Smooth muscle cell of trachea (primary cell): ENCODE measurements at places on chromosomes 2 and 18. TPM values are rescaled to one million over a fixed set of nuclear protein-coding genes. Genes with fewer than 3 reads are reported as not detected.

Gene IL18R1
- 0.44 and 0.66 TPM in 2 replicates for total RNA-seq

Gene TUBA4A
- 50.2 and 55.1 TPM in 2 replicates for total RNA-seq

Gene ONECUT2
- total RNA-seq: under 0.01 TPM in 2 replicates

Gene CFAP65
- total RNA-seq: under 0.01 TPM in 1 of 2 replicates, not detected in the other

Gene CENPA
- total RNA-seq: 0.99 and 21.4 TPM in 2 replicates

Gene VIL1
- total RNA-seq: not detected in 2 replicates

Gene HOXD3
- 0.29 TPM in 1 of 2 replicates, not detected in the other for total RNA-seq

Gene PRKAG3
- 0.15 and 0.50 TPM in 2 replicates for total RNA-seq

Gene SRD5A2
- total RNA-seq: not detected in 2 replicates

Gene OSR1
- 19.5 and 35.9 TPM in 2 replicates for total RNA-seq

Gene XDH
- total RNA-seq: 0.87 and 1.3 TPM in 2 replicates

Gene FHOD3
- 18.8 and 22.3 TPM in 2 replicates for total RNA-seq

Gene TCF7L1
- total RNA-seq: 2.5 and 2.8 TPM in 2 replicates

Gene SLC19A3
- 0.17 and 0.29 TPM in 2 replicates for total RNA-seq

Gene DYNC2LI1
- total RNA-seq: 19.2 and 25.2 TPM in 2 replicates

Gene SLC38A11
- total RNA-seq: 0.29 and 0.99 TPM in 2 replicates

Gene LAMA1
- 3.6 and 13.7 TPM in 2 replicates for total RNA-seq

Gene RAB17
- 0.83 TPM in 1 of 2 replicates, not detected in the other for total RNA-seq
